ENCODE measurements at places on chromosomes 3 and 15.

- no peak for DNase-seq
These were observed 51.8 kb downstream of the MITF start for GRCh38 chr3:69791106-69791505.

- no peak for DNase-seq
These were observed 11.0 kb downstream of the ETV5 start for GRCh38 chr3:186097663-186098451.

DNA sequence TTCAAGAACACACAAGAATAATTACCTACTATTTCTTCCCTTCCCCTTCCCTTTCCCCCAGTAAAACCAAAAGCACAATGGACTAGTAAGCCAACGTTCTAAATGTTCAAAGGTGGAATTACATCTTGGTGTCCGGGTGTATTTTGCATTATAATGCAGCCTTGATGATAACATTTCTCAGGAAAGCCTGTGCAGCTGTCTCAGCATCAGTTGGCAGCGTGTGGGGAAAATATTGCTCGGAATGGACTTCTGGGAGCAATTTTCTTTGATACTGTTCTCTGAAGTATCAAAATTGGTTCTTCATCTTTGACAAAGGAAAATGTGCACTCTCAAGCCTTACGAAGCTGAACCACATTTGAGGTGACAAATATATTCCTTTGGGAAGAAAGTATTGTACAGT, 198.9 kb downstream of the AGBL1 start:
- DNase-seq: no peak

DNA sequence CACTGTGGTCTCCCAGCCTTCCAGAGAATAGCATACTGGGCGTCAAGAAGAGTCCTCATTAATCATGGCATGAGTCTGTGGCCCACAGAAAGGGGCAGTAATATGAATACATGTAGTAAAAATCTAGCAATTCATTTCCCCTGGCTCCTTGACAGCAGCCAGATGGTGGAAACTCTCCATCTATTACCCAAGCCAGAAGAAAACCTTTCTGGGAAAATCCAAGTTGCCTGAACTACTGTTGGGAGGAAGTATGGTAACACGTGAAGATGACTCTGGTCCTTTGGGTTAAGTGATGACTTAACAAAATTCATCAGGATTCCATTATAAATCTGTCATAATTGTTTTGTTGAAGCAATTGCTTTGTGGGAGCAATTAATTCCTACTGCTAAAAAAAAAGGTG, 530.5 kb downstream of the FHIT start:
- no peak for DNase-seq

DNA sequence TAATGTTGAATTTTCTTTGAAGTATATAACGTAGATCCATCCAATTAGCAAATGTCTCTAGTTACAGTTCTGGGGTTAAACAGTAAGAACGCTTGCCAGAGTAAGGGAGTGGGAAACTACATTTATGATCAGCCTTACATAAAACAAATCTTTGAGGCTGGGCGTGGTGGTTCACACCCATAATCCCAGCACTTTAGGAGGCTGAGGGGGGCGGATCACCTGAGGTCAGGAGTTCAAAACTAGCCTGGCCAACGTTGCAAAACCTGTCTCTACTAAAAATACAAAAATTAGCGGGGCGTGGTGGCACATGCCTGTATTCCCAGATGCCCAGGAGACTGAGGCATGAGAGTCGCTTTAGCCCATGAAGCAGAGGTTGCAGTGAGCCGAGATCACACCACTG, 50.1 kb upstream of the GATM start:
- DNase-seq: no peak

GRCh38 chr3:59502806-59503205, 453.0 kb upstream of the CFAP20DC start:
- DNase-seq: peak; percentile 55

DNA sequence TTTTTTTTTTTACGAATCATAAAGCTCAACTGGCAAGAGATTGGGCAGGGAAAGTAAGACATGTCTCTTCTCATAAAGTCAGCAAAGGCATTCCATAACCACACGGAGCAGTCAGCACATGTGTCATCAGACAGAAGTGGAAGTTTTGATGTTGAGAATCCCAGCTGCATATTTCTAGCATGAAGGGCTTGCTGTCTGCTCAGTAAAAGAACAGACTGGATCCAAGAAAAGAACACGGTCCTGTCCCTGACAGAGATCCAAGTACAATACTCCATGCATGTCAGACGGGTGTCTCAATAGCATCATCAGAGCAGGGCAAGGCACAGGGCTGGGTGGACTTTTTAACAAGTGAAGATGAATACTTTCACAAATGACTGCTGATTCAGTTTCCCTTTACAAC, 38.2 kb downstream of the ABI3BP start:
- DNase-seq: no peak

- DNase-seq: peak; percentile 46
These were observed 2.6 kb upstream of the FOXP1 start for GRCh38 chr3:71585887-71586809.

DNA sequence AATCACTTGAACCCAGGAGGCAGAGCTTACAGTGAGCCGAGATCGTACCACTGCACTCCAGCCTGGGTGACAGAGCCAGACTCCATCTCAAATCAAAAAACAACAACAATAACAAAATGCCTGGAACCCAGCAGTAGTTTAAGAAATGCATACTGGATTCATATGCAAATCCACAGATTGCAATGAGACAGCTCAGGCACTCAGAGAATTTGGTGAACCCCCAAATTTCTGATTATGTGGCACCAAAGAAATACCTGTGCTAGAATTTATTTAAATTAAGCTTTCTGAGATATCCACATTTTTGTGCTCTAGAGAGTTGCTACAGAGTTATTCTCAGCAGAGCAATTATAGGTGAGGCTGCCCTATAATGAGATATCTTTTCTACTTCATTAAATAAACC, 29.7 kb downstream of the SPATA16 start:
- no peak for DNase-seq

- peak; percentile 80 for DNase-seq
These were observed 35.8 kb downstream of the TKT start for GRCh38 chr3:53219895-53220483.

- DNase-seq: no peak
These were observed at the start of gene SPSB4 for GRCh38 chr3:141050576-141051442. TSS of gene SPSB4 (plus strand) at chr3:141051347. CDS start at chr3:141066105, 14,758 bp downstream.

- no peak for DNase-seq
These were observed 94.0 kb upstream of the UMPS start for GRCh38 chr3:124636101-124636862.

GRCh38 chr3:135213822-135214221, 418.8 kb downstream of the EPHB1 start:
- DNase-seq: no peak

GRCh38 chr15:31145271-31145911, 43.9 kb upstream of the TRPM1 start:
- DNase-seq: no peak

GRCh38 chr3:55107187-55107586, 179.3 kb upstream of the LRTM1 start:
- no peak for DNase-seq

DNA sequence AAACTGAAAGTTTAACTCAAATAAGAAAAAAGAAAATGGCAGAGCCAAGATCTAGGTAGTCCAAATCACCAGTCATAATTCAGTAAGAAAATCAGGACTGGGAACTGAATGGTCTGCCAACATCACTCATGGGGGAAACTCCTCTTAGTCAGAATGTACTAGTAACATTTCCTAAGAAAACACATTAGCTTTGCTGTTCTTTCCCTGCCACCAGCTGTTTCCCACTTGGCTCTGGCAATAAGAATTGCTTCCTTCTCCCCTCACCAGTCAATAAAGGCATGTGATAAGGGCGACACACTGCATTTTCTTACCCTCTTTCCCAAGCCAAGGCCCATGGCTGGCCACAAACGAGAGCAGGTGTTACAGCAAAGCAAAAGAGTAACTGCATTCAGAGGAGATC, 46.1 kb downstream of the PIK3R4 start:
- DNase-seq: no peak

GRCh38 chr15:90020021-90020735, 19.1 kb downstream of the ZNF710 start:
- no peak for DNase-seq

- no peak for DNase-seq
These were observed 22.4 kb upstream of the THUMPD3 start for GRCh38 chr3:9340472-9340902.

DNA sequence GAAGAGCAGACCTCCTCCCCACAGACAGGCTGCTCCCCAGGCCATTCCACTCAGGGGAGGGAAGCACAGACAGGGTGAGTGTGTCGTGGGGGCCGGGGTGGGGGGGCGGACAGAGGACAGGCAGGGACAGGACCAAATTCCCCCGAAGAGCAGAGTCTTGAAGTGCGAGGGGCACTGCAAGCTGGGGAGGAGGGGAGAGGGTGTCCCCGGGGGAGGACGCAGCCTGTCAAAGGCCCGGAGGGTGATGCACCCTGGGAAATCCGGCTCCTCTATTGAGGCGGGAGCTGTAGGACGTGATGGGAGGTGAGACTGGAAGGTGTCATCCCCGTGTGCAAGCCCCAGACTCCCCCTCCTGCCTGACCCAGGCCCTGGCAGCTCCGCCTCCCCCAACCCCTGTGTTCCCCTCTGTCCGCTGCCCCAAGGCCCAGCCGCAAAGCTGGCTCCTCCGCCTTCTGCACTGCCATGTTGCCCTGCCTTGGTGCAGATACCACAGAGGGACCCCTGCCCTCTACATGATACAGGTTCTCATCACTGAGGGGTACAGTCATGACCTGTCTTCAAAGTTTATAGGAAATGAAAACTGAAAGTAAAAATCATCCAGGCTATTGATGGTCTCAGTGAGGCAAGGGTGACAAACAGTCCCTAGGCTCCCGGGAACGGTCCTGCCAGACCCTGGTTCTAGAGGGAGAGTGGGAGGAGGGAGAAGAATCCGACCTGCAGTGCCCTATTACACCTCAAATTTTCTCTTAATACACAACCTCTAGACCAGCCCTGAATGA, 76.3 kb upstream of the IQSEC1 start:
- no peak for DNase-seq

GRCh38 chr3:72265256-72266015, 480.5 kb upstream of the PROK2 start:
- DNase-seq: no peak

GRCh38 chr3:49346797-49347251, 7.0 kb upstream of the USP4 start:
- no peak for DNase-seq

- DNase-seq: no peak
These were observed 275.4 kb upstream of the CTDSPL start for GRCh38 chr3:37586280-37586679.

DNA sequence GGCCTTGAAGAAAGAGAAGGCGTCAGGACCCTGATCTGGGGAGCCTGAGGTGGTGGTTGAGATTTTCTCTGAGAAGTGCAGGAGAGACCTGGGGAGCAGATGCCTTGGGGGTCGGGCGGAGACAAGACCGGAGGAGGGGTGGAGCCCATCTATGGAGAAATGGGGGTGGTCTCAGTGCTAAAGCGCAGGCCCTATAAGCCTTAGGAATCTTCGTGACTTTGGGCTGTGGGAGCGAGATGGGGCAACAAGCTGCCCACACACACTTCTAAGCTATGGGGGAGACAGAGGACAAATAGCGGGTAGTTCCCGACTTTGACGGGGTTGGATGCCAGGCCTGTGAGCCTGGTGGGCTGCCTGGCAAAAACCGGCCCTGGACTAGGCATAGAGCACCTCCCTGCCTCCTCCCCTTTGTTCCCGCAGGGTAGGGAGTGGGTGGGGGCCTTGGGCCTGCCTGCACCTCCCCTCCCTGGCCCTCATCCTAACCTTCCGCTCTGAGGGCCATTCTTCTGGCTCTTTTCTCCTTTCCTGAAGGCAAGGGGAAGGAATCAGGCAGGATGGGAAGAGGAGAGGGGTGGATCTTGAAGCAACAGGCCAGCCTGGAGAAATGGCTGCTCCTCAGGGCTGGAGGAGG, 880 bp downstream of the NISCH start:
- DNase-seq: no peak

GRCh38 chr15:81473177-81473576, 99.2 kb upstream of the TMC3 start:
- DNase-seq: no peak

DNA sequence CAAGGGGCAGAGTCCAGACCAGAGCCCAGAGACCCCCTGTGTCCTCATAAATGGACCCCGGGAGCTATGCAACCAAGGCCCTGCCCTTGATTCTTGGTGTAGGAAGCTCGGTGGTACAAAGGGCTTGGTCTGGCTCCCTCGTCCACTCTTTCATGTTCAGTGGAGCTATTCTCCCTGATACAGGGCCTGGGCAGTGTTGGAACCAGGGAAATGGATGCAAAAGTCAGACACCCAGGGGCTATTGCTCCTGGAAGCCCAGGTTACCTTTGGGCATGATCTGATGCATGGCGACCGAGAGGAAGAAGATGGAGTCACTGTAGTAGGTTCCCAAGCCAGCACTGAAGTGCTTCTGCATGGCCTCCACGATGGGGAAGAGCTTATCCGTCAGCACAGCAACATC, 44.5 kb downstream of the XXYLT1 start:
- no peak for DNase-seq

GRCh38 chr3:25856902-25857518, 67.1 kb downstream of the OXSM start:
- DNase-seq: no peak

DNA sequence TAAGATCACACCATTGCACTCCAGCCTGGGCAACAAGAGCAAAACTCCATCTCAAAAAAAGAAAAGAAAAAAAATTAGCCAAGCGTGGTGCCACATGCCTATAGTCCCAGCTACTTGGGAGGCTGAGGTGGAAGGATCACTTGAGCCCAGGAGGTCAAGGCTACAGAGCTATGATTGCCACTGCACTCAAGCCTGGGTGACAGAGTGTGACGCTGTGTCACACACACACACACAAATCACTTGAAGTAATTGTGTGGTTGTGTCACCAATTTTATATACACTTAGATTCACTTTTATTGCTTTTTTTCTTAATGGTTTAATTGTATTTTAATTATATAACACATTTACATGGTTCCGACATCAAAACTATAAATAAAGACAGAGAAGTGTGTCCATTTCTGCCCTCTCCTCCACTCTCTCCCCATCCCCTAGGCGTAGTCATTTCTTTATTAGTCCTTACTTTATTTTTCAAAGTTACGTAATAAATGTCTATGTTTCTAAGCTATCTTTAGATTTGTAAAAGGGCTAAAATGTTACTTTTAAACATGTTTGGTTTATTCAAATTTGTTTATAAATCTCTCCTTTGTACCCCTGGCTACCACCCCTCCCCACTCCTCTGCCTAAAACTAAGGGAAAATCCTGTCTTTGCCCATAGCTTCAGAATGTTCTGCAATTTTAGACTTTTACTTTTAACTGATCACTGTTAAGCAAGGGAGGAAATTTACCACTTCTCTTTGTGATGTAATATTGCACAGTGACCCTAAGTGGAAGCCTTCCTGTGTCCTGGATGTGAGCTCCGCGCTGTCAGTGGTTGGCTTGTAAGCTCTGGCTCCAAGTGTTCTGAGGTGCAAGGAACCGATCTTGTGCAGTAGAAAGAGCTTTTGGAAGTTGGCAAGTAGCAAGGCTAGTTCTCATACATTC, 10.8 kb upstream of the VILL start:
- DNase-seq: no peak

- DNase-seq: no peak
These were observed 25.3 kb downstream of the HDAC11 start for GRCh38 chr3:13505147-13506130.

DNA sequence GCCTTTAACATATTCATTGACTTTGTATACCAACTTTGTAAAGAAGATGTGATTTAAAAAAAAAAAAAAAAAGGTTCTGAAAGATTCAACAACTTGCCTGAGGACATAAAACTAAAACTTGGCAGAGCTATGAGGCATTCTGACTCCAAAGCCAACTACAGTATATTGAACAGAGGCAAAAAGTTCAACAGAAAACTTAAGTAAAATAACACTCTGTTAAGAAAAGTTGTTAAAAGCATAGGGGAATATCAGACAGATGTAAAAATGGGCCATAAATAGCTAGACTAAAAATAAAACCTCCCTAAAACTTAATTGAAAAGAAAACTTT, 23.4 kb downstream of the GOLIM4 start:
- no peak for DNase-seq
